Substantia nigra (tissue), 51 donors: ENCODE measurements at places on chromosomes 3 and 15.

- DNase-seq: no peak
Measured at GRCh38 chr3:10775259-10775658, 40.8 kb upstream of the SLC6A11 start.

DNA sequence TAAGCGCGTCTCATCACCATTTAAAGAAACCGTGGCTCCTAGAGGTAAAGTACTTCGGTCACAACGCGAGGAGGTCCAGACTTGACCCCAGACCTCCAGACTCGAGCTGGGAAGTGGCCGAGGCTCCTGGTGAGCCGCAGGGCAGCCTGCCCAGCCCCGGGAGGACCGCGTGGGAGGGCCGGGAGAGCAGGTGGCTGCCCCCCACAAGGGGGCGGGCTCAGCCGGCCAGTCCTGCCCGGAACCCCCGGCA lies at the start of gene SLC27A2:
Gene SLC27A2, plus strand, starts transcription at position 228 of the 250 bp plus-strand sequence. CDS start 232 bp downstream, outside the sequence.
- no peak for DNase-seq

GRCh38 chr3:39262846-39263245 lies 17.0 kb downstream of the CX3CR1 start:
- no peak for DNase-seq

DNA sequence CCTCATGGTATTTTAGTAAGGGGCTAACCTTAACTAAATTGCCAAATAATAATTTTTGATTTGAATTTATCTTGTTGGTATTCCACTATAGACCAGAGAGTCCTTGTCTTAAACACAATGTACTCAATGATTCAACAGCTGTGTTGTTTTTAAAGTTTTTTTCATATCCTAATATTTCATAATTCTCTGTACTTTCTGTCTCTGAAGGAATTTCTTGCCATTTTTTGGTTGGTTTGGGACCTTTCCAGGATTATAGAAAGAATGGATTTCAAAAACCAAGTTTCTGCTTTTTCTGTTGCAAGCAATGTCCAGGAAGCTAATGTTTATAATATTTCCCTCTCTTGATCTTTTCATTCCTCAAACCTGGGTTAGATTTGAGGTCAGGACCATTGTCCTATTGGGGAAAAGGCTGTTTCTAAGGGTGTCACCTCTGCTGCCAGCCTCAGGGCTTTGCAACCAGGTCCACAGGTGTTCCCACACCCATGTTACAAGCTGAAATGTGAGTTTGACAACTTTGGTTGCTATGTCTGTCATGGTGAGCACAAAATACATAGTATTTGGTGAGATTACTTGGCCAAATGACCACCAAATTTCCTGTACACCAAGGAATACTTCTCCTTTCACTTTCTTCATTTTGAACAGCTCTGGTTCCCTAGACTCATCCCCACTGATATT lies 363.7 kb upstream of the RGMA start:
- DNase-seq: no peak

GRCh38 chr15:81863162-81863561 lies 182.7 kb downstream of the MEX3B start:
- no peak for DNase-seq

GRCh38 chr3:105860641-105861040 lies 8.2 kb downstream of the CBLB start:
- no peak for DNase-seq

DNA sequence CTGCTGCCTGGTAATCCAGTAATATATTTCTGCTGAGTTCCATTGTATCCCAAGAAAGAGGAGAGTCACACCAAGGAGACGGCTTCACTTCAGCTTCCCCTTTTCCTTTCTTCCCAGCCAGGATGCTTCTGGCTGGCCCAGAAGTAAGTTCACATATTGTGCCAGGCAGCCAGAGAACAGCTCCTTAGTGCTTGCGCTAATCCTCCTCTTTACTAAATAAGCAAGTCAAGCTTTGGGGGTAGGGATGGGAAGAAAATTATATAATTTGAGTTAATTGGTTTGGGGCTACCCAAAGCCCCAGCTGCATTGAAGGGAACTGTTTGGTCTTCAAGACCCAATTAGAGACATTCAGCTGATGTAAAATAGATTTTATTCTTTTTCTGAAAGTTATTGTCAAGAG lies 218.8 kb upstream of the HES1 start:
- no peak for DNase-seq

DNA sequence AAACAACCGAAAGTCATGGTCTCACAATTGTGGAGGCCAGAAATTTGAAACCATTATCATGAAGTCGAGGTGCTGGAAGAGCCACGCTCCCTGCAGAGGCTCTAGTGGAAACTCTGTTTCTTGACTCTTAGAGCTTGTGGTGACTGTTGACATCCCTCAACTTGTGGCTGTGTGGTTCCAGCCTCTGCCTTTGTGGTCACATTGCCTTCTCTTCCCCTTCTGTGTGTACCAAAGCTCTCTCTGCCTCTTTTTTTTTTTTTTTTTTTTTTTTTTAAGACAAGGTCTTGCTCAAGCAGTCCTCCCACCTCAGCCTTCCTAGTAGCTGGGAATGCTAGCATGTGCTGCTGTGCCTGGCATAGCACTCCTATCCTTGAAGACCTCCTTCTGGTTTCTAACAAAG lies 48.7 kb upstream of the CRTC3 start:
- DNase-seq: no peak

GRCh38 chr3:132344666-132345280 lies 27.6 kb downstream of the ACP3 start:
- no peak for DNase-seq

- DNase-seq: no peak
Measured at GRCh38 chr3:149541091-149541491, 66.6 kb downstream of the TM4SF4 start.

DNA sequence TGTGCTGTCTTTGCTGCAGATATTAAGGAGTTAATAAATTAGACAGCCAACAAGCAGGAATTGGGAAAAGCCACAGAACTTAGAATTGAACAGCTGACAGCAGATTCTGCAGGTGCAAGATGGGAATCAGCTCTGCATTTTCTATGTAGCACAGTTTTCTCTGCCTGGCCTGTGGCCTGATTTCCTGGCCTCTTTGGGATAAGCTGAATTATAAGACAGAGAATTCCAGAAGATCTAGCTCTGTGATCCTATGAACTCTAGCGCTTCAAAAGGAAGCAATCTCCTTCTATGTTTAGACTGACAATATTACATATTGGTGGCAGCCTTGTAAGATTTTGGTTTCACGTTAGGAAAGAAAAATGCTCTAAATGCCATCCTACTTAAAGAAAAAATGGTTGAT lies 24.0 kb upstream of the SOX2 start:
- no peak for DNase-seq

GRCh38 chr15:35854316-35854715 lies 308.4 kb upstream of the DPH6 start:
- no peak for DNase-seq

DNA sequence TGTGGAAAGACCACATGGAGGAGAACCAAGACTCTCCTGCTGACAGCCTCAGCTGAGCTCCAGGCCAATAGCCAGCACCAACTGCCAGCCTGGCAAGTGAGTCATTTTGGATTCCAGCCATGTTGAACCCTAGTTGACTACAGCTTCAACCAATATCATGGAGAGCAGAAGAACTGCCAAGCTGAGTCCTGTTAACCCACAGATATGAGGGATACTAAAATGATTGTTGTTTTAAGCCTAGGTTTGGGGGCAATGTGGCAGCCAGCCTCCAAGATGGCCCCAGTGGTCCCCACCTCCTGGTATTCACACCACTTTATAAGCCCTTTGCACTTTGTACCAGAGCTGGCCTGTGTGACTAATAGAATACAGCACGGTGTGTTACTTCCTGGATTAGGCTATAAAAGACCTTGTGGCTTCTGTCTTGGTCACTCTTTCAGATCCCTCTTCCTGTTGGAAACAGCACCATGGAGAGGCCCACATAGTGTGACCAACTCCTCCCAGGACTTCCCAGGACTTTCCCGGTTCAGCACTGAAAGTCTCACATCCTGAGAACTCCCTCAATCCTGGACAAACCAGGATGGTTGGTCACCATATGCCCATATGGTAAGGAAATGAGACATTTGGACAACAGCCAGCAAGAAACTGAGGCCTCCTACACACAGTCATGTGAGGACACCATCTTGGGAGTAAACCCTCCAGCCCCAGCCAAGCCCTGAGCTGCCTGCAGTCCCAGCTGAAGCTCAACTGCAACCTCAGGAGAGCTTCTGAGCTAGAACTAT lies 32.4 kb upstream of the CDV3 start:
- no peak for DNase-seq
